Stimulated activated CD4-positive, alpha-beta T cell treated with anti-CD3 and anti-CD28 coated beads, Interleukin-15, amount 100 ng/mL, for 48 hours (primary cell): ENCODE measurements at places on chromosomes 5 and 9.

- no peak for DNase-seq
Observed at GRCh38 chr5:15634591-15635288, 134.8 kb downstream of the FBXL7 start.

DNA sequence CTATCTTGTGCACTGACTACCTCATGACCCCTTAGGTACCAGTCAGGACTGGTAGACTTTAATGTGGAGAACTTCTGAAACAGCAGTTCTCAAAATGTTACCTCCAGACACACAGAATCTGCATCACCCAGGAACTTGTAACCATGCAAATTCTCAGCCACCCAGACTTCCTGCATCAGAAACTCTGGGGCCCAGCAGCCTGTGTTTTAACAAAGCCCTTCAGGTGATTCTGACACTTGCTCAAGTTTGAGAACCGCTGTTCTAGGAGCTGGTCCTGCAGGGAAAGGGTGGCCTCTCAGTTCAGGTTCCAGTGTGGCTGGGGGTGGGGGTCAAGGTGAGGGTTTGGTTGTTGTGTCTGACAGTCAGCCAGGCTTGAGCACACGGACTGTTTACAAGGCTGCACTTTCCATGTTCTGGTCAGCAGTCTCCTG is 28.4 kb downstream of the ZFP62 start:
- DNase-seq, result peak; percentile 36

GRCh38 chr5:166860426-166860825 is 1431.0 kb upstream of the WWC1 start:
- DNase-seq, result no peak

GRCh38 chr9:129596541-129597331 is 24.2 kb downstream of the C9orf50 start:
- no peak for DNase-seq

- DNase-seq, result no peak
Observed at GRCh38 chr5:176396330-176396729, 7.8 kb downstream of the HIGD2A start.

GRCh38 chr9:91034976-91035824 is 233.6 kb downstream of the SYK start:
- DNase-seq, result no peak

DNA sequence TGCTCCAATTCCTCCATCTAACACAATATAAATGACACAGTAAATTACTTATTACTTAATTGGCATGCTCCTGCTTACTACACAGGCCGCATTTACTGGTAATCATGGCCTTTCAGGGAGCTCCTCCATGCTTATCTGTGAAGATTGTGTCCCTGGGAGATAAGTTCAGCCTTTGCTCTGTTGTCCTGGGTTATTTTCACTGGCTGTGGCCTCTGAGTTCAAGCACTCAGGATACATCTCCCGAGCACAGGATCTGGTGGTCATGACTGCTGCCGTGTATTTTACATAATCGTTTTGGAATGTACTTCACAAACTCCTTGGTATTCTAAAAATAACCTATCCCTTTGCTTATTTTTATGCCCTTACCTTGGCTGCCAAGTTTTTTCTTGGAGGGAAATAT is 215.7 kb downstream of the ICE1 start:
- DNase-seq, result no peak

- no peak for DNase-seq
Observed at GRCh38 chr5:118195211-118195610, 793.1 kb downstream of the DTWD2 start.

- no peak for DNase-seq
Observed at GRCh38 chr5:81830596-81830995, 79.7 kb upstream of the SSBP2 start.

- no peak for DNase-seq
Observed at GRCh38 chr5:103475629-103476240, 86.9 kb downstream of the NUDT12 start.

GRCh38 chr9:8515748-8516147 is 716.2 kb upstream of the DMAC1 start:
- DNase-seq, result no peak

DNA sequence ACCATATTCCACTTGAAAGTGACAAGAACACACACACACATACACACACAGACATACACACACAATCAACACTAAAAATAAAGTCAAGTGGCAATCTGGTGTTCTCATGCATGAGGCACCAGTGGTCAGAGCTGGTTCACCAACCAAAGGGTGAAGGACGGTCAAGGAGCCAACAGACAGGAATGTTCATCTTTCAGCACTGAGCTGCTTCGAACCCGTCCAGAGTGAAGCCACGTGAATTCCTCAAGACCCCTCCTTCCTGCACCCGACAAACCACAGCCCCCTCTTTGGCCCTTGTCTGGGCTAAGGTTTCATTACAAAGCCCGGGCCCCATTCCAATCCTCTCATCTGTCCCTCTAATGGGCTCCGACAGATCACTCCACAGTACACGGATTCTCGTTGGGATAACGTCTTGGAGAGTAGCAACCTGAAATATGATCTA is 84.5 kb upstream of the SMIM23 start:
- no peak for DNase-seq

DNA sequence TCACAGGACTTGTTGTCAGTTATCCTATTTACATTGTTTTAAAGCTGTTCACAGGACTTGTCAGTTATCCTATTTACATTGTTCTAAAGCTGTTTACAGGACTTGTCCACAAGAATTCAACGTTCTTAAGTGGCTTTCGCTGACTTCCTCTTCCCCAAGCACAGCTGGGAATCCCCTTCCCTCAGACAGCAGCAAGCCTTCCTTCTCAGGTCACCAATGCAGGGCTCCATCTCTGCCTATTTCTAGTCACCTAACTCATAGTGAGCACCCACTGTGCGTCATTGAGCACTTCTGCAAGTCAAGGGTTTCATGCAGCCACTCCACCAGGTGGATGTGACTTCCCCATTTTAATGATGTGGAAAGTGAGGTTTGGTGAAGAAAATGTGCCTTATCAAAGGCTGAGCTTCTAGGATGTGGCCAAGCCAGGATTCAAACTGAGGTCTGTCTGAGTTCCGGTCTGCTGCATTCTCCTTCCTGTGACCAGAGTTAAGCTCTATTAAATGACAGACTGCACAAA is 109.8 kb upstream of the ZNF462 start:
- no peak for DNase-seq

GRCh38 chr9:88075966-88076285 is 62.3 kb downstream of the SPATA31C2 start:
- no peak for DNase-seq

GRCh38 chr9:136058801-136059302 is 36.2 kb downstream of the NACC2 start:
- no peak for DNase-seq

DNA sequence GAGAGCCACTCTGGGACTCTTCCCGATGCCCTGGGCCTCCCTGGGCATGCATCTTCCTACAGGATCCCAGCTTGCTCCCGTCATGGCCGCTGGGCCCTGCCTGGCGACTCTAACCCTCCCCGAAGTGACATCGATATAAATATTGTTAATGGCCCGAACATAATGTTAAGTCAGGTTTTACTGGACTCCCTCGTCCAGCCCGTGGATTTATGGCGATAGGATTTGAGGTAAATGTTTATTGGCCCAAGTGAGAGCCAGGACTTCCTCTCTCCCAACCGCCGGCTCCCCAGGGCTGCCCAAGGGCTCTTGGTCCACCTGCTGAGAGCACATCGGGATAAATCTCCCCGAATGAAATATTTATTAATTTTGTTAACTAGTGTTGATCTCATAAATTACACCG is 246.3 kb downstream of the PBX3 start:
- DNase-seq, result no peak

- DNase-seq, result no peak
Observed at GRCh38 chr5:88882276-88883038, 527 bp downstream of the MEF2C start.

GRCh38 chr5:134976841-134977240 is 9.1 kb downstream of the CATSPER3 start:
- no peak for DNase-seq

DNA sequence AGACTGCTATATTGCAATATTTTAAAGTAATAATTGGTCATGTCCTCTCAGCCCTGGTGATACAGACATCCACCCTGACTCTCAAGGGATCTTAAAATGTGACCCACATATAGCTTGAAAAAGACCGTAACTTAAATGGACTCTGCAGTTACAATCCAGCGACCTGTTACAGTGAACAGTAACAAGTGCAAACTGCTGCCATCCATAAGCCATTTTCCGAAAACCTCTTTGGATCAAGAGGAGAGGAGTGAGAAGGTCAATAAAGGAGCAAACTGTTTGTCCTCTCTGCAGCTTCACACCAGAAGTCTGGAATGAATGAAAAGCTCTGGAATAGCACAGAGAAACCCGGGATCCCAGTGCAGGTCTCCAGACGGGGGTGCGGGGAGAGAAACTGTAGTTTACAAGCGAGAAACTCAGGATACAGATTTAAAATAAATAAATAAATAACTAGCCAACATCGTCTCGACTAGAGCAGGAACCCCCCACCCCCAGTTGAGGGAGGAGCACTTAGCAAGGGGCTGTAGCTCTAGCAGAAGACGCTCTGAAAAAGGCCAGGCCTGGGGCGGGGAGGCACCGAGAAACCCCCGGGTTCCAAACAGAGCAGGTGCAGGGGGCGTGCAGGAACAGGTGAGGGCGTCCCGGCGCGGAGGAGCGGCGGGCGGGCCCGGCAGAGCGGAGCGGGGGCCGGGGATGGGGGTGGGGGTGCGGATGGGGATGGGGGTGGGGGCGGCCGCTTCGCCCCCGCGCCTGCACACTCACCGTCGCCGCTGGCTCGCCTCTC is 572 bp downstream of the ZDHHC21 start:
- DNase-seq, result no peak

DNA sequence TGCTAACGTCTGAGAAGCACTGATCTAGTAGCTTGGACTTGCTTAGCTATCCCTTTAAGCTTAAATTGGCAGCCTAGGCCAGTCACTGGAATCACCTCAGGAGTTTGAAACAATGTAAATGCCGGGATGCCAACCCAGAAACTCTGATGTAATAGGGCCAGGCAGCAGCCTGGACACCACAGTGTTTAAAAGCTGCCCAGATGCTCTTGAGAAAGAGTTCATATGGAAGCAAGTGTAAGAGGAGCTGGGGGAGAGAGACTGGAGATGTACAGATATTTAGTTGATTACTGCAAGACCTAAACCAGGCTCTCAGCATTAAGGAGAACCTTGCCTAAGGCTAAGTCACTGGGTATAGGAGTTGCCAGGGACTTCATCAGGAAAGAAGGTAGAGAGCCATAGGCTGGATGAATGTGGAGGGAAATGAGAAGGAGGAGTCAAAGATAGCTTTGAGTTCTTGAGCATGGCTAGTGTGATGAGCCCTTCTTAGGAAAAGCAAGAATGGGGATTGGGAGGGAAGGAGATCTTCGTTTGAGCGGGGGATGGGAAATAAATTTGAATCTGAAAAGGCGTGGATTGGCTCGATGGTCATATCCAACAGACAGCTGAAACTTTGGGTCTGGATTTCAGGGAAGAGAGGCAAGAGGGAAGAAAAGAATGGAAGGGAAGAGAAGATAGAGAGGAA is 392.9 kb upstream of the WWC1 start:
- no peak for DNase-seq

GRCh38 chr5:135019314-135019713 is 14.7 kb downstream of the PITX1 start:
- DNase-seq, result no peak

DNA sequence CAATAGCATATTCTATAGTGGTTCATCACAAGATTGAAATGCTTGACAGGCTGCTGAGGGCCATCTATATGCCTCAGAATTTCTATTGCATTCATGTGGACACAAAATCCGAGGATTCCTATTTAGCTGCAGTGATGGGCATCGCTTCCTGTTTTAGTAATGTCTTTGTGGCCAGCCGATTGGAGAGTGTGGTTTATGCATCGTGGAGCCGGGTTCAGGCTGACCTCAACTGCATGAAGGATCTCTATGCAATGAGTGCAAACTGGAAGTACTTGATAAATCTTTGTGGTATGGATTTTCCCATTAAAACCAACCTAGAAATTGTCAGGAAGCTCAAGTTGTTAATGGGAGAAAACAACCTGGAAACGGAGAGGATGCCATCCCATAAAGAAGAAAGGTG is 43.8 kb downstream of the GCNT1 start:
- DNase-seq, result no peak

DNA sequence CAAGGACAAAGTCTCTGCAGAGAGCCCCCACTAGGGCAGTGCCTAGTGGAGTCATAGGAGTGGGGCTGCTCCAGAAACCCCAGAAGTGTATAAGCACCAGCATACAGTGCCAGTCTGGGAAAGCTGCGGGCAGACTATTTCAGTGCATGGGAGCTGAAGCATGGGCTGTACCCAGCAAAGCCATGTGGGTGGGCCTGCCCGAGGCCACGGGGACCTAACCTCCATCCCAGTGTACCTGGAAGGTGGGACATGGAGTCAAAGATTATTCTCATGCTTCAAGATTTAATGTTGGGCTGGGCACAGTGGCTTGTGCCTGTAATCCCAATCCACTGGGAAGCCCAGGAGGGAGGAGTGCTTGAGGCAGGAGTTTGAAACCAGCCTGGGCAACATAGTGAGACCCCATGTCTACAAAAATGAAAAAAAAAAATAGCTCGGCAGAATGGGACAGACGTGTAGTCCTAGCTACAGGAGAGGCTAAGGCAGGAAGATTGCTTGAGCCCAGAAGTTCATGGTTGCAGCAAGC is 36.7 kb downstream of the PTPDC1 start:
- no peak for DNase-seq

DNA sequence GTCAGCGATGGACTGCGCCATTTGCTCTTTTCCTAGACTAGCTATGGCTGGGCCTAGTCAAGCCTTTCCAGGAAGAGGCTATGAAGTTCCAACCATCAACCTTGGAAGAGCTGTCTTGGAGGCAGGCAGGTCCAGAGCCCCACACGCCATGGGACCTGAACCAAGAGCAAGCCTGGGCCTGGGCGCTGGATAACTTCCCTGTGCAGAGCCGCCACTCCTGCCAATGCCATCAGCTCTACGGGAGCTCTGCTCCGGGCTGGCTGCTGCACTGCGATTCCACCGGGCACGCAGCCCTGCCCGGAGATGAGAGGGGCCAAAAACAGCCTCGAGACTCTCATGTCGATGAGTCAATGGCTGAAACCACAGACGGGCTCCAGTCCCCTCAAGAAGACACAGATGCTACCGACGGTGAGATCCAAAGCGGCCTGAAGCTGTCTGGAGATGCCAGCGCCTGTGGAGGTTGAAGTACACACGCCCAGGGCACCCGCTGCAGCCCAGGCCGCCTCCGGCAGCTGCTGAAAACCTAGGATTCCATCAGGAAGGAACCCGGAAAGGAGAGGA is 103.7 kb upstream of the SELENOP start:
- no peak for DNase-seq

DNA sequence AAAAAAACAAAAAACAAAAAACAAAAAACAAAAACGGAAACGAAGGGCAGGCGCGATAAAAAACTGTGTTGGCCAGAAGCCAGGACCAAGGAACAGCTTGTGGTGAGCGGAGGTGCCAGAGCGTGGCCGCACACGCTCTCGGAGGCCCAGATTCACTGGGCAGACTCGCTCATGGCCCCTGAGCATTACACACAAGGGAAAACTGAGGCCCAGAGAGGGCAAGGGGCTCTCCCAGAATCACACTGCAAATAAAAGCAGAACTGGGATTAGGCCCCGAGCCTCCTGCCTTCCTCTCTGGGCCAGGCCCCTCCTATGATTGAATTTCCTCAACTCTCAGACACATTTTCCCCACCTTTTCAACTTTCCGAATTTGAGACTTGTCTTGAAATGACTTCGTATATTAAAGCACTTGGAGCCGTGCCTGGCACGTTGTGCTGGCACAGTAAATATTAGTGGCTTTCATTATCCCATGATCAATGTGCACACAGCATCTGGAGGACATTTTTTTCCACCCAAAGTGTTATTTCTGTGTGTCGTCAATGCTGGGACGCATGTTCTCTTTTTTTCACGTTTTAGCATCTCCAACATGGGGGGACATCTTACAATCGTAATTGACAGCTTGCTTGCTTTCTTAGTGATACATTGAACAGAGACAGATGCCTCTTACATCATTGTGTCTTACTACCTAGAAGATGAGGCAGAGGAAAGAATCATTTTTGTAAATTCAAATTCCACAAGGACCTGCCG is 7.4 kb downstream of the FIBCD1 start:
- DNase-seq, result no peak
